NCI-H187 treated with DMSO at 0.1 percent for 48 hours (cell line): ENCODE measurements at places on chromosomes 7 and 10.

- DNase-seq: no peak
Observed at GRCh38 chr10:111392910-111393309, 316.1 kb downstream of the ADRA2A start.

DNA sequence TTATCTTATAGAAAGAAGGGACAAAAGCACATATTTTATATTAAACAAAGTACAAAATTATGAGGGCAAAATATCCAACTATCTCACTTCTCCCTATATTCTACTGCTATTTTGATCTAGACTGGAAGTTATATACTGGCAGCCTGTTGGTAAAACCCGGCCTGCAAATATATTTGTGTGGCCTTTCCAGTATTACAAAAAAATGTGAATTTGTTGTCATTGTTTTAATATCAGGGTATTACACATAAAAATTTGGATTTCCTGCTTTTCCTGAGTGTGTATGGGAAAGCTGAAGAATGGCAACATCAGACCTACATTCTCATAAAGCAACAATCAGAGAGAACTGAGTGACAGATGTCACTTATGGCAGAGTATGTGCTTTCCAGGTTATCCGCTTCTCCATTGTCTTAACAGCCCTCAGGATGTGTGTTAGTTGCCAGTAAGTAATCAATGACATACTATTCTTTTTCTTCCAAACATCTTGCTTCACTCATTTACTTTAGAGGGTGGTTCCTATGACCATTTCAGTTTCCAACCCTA, 7.3 kb downstream of the SYPL1 start:
- DNase-seq: no peak

GRCh38 chr7:44138698-44139097, 2.4 kb downstream of the MYL7 start:
- no peak for DNase-seq

GRCh38 chr10:47347303-47347675, 874 bp upstream of the RBP3 start:
- DNase-seq: no peak

DNA sequence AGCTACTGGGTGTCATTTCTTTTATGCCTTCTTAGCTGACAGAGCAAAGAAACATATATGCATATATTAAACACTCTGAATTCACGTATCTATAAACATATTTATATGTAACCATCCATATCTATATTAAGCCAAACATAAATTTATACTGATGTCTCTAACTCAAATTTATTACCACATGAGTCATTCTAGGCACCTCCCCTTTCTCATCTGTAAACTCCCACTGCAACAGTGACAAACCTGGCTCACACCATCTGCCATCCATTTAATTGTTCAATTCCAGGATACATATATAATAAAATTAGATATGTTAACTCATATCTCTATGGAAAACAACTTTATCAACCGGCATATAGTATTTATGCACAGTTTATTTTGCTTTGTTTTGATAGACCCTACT, 722.3 kb downstream of the SORCS1 start:
- DNase-seq: no peak

DNA sequence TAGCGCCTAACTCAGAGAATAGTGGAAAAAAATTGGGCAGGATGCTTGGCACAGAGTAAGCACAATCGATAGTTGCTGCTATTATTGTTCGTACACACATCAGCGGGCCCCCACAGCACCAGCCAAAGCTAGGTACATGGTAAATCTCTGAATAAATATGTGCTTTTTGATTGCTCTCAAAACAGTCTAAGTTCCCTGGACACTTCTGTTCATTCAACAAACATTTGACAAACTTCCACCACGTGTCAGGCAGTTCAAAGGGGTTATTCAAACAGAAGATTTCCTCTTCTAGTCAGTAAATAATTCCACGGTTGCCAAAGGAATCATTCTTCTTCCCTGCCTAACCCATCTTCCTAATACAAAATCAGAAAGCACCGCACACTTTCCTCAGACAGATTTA, 150.8 kb downstream of the DGKI start:
- no peak for DNase-seq

DNA sequence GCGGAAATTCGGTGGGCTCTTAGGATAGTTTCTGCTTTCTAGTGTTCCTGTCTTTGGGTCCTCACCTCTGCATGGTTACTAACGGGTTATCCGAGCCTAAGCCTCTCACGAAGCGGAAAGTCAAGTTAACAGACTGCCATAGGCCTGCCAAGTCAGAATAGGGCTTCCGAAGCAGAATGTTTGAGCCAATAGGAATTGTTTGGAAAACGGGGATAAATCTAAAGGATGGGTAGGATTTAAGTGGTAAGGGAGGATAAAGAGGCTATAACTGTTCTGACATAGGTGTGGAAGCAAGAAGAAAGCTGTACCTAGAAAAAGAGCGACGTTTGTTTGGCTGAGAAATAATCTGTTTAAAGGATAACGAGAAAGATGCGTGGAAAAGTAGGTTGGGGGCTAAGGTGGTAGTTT, 851 bp downstream of the TMEM254 start:
- DNase-seq: no peak

DNA sequence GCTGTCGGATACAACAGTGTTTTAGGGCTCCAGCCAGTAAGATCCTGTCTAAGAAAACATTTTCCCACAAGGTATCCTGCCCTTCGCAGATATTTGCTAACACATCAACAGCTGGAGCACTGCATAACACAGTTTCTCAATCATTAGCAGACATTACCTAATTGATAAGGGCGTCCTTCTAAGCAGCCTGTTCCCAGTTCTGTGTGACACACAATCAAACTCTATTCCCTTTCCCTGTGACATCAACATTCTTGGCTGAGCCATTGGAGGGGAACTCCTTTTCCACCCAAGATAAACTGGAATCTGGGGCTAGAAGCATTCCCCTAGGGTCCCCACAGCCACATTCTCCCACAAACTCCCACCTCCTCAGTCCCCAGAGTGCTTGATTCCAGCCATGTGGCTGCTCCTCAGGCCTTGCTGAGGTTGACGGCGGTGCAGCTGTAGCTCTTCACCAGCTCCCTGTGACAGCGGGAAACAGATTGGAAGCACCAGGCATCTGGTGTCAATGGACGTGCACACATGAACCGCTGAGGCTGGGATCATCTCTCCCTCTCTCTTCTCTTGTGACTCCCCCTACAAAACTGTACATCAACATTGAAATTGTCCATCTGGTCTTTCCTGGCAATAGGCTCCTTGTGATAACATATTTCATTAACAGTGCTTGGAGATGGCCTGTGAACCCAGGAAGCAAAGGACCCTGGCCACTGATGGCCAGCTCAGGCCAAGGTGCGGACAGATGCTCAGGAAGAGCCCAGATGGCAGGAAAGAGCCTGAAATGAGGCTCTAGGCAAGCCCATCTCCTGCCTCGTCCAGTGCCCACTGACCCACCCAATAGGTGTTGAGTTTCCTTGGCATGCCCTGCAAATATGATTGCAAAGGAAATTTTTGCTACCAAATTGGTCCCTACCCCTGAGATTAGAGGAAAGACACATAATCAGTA, 131.1 kb upstream of the TBX20 start:
- no peak for DNase-seq

DNA sequence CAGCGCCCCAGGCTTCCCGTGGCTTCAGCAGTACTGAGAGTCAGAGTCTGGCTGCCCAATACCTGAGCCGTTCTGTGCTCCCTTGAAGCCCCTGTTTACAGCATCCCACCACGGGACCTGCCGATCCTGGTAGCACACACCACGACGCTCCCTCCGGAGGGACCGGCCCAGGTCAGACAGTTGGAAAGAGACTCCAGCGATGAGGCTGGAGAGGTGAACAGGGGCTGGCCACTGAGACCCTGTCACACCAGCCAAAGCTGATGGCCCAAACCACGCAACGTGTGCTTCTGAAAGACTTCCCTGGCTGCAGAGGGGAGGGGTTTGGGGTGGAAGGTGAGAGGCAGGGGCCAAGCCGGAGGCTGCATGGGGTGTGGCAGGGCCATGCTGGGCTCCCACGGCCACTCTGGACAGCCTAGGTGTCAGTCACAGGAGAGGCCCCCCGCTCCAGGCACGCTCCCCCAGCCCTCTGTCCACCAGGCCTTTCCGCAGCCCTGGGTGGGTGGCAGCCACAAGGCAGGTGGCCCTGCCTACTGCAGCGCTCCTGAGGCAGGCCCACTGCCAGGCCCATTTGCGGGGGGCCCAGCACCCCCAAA, 140.2 kb upstream of the CHST15 start:
- no peak for DNase-seq

DNA sequence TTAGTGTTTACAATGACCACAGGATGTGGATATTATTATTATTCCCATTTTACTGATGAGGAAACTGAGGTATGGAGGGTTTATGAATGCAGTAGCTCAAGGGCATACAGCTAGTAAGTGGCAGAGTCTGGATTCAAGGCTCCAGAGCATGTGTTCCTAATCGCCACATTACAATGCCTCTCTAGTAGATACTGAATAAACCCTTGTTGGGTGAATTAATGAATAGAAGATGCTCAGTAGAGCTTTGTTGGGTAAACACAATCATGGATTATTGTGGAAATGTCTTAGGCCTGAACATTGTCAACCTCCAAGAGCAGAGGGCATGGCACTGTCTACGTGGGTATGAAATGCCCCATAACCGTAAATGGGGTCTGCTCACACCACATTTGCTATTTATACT, 545.3 kb downstream of the LRMDA start:
- no peak for DNase-seq

GRCh38 chr10:88888810-88889445, 8.9 kb downstream of the STAMBPL1 start:
- DNase-seq: no peak

DNA sequence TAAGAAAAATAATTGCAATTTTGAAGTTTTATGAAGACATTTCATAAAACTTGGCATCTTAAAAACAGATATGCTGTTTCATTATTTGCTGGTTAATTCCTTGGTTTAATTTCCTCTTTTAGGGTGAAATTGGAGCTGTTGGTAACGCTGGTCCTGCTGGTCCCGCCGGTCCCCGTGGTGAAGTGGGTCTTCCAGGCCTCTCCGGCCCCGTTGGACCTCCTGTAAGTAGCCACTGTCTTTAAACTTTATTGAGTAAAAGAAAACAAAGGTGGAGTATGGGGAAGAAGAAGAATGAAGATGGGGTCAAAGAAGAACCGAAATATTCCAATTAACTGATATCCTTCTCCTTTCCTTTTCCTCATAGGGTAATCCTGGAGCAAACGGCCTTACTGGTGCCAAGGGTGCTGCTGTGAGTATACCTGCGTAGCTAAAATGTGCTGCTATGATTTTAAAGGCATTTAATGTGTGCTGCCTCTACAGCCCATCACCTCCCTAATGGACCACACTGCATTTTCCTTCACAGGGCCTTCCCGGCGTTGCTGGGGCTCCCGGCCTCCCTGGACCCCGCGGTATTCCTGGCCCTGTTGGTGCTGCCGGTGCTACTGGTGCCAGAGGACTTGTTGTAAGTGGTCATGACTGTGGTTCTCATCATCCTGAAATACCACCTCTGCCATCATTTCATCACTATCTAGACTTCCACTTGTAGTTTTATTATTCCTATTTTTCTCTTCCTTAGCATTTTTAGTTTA, 14.7 kb downstream of the COL1A2 start:
- DNase-seq: no peak

GRCh38 chr10:44947371-44948152, 12.0 kb upstream of the RASSF4 start:
- DNase-seq: no peak

DNA sequence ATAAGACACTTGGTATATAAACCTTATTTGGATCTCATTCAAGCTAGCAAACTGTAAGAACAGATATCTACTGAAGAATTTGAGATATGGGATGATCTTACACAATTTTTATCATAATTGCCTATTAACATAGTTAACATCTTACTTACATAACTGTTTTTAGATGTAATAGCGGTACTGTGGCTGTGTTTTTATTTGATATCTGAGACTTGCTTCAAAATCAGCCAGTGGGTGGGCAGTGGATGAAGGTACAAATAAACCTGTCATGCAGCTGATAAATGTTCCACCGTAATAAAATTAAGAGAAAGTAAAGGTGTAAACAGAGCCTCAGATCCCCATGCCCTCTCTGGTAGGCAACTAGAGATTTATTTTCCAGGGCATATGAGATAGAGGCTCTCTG, 28.4 kb upstream of the PTPRN2 start:
- DNase-seq: no peak
